Caki2 (cell line): ENCODE measurements at places on chromosomes 13 and 19. TPM values are rescaled to one million over a fixed set of nuclear protein-coding genes. Genes with fewer than 3 reads are reported as not detected.

- no peak for DNase-seq
Measured at GRCh38 chr13:35672611-35673010, 196.1 kb upstream of the MAB21L1 start.

DNA sequence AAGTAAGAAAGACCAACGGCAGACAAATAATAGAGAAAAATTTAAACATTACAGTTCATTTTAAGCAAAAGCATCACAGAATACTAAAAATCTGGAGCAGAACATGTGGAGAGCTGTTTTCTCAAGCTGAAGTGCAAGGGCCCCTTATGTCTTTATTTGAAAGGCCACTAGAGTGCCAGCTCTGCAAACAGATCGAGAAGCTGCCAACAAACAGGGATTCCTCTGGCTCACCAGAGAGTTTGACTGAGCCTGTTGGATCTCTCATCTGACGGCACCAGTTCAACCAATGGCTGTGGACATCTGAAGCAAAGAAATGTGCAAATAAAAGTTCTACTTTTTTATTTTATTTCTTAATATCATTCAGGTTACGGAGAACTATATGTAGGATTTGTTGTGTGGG, 119.7 kb downstream of the COL4A2 start:
- no peak for DNase-seq

GRCh38 chr13:90618133-90618532, 729.4 kb upstream of the MIR17HG start:
- DNase-seq = no peak

GRCh38 chr19:29569038-29569911, 36.8 kb upstream of the POP4 start:
- no peak for DNase-seq

- DNase-seq = no peak
Measured at GRCh38 chr13:88303157-88303556, 632.0 kb downstream of the SLITRK5 start.

The MISP gene
- 3.9 and 9.6 TPM in 2 replicates for total RNA-seq

DNA sequence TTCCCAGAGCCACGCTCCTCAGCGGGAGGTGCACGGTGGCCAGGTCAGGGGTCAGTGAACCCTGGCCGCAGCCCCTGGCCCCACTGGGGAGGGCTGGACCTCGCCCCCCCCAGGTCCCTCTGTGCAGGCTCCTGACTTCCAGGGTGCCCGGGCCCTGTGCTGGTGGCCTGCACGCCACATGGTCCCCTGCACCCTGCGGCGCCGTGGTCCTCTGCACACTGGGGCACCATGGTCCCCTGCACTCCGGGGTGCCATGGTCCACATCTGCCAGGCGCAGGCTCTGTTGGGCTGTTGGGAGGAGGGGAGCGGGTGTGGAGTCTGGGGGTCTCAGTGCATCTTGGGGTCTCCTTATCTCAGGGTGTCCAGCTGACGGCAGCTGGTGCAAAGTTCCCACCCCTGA, 23.3 kb upstream of the TMEM255B start:
- no peak for DNase-seq

GRCh38 chr13:59451236-59451635, 712.5 kb downstream of the DIAPH3 start:
- no peak for DNase-seq

The ZNF865 gene
- total RNA-seq = 0.87 and 1.7 TPM in 2 replicates

The ATP7B gene
- total RNA-seq = 4.6 and 5.0 TPM in 2 replicates

DNA sequence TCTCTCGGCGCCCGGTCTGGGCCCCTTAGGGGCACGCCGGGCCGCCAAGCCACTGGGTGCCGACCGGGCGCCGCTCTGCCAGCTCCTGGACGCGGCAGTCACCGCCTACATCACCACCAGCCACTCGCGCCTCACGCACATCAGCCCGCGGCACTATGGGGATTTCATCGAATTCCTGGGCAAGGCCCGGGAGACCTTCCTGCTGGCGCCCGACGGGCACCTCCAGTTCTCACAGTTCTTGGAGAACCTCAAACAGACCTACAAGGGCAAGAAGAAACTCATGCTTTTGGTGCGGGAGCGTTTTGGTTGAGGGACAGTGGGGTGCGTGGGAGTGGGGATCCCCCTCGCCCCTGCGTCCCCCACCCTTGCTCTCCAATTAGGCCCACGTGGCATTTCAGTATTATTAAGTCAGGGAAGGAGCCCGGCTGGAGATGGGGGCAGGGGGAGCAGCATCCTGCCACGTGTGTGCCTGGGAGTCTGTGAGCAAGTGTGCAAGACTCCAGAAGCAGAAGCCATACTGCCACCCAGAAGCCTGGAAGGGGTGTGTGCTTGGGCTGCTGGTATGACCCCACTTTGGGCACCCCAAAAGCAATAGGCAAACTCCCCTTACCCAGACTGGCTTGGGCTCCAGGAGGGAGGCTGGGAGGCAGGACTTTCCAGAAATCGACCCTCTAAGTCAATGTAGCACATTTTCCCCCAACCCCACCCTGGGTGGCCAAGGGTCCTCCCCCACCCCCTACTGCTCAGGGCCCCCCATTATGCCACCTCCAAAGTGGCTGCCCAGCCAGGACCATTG, 35.7 kb downstream of the ZSWIM4 start:
- DNase-seq = no peak

DNA sequence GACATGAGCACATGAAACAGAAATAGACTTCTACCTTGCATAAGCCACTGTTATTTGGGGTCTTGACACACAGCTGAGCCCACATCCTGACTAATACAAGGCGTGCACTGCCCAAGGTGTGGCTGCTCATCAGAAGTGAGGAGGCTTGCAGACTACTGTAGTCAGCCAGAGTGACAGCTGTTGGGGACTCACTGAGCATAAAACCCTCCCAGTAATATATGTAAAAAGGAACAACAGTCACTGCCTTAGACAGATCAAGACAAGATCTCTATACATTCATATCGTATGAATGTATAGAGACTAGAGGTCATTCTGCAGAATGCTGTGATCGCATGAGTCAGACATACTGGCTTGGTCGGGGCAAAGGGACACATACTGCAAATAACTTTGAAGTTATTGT, 4.1 kb upstream of the C1QTNF9B start:
- no peak for DNase-seq

The SHC2 gene
- total RNA-seq = 0.98 and 1.2 TPM in 2 replicates

The FAM32A gene
- total RNA-seq = 140 and 164 TPM in 2 replicates

GRCh38 chr13:32245555-32245954, 69.6 kb downstream of the ZAR1L start:
- DNase-seq = no peak

The WASF3 gene
- not detected in 2 replicates for total RNA-seq

The ZNF154 gene
- total RNA-seq = not detected in 2 replicates

- DNase-seq = peak; percentile 35
Measured at GRCh38 chr13:20175907-20176652, 15.2 kb upstream of the GJA3 start.
